ENCODE measurements at places on chromosomes 12 and 14. TPM values are rescaled to one million over a fixed set of nuclear protein-coding genes. Genes with fewer than 3 reads are reported as not detected.

- DNase-seq, result no peak
Observed at GRCh38 chr12:9925705-9926393, 6.3 kb downstream of the CLEC2A start.

DNA sequence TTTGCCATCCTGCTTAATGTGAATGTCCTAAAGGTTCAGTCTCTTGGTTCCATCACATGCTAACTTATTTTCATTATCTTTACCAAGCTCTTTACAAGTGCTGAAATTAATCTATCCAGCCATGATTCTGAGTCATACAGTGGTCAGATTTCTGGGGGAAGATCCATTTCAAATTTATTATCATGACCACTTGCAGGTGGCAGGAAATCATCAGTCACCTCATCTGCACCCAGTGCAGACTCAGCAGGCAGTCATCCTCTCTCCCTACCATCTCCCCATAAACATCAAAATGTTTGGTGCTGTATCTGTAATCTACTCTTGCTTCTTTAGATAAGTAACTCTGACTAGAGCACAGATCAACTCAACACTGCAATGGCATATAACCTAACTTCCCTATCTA is 23.5 kb downstream of the ATG14 start:
- no peak for DNase-seq

DNA sequence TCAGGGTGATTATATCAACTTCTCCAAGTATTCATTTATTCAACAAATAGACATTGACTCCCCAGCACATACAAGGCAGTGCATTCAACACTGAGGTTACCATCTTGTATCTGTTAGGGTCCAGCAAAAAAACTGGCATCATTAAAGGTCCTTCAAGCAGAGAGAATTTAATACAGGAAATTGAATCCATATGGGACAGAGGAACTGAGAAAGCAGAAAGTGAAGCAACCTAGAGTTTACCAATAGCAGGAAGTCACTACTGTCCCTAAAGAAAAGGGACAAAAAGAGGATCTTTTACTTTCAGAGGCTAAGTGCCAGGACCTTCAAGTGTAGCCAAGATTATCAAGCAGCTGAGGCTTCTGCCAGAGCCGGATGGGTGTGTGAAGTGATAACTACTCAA is 237.8 kb upstream of the TBX3 start:
- DNase-seq, result no peak

- no peak for DNase-seq
Observed at GRCh38 chr14:90405755-90406154, 8.9 kb downstream of the CALM1 start.

- no peak for DNase-seq
Observed at GRCh38 chr14:100234511-100234910, 4.4 kb upstream of the YY1 start.

DNA sequence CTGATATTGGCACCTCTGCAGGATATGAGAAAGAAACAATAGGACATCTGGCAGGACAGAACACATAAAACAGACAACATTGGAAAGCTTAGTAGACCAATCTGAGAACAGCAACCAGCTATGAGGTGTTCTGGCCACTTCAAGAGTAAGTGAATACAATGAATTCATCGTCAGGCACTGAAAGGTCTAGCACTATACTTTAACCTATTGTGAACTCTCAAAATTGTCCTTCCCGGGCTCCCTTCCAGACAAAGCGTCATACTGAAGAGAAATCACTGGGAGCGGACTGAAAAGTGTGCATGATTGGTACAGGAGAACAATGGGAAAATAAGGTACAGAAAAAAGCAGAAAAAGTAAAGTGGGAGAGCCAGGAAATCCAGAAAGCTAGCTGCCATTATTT is 75.8 kb downstream of the LRP6 start:
- DNase-seq, result no peak

The P2RX2 gene
- total RNA-seq, result not detected
